Activated naive CD8-positive, alpha-beta T cell treated with anti-CD3 and anti-CD28 coated beads, Interleukin-2, amount 10 ng/mL, durations not matched to agents 7 days and 5 days (primary cell): ENCODE measurements at places on chromosomes 16 and 17.

DNA sequence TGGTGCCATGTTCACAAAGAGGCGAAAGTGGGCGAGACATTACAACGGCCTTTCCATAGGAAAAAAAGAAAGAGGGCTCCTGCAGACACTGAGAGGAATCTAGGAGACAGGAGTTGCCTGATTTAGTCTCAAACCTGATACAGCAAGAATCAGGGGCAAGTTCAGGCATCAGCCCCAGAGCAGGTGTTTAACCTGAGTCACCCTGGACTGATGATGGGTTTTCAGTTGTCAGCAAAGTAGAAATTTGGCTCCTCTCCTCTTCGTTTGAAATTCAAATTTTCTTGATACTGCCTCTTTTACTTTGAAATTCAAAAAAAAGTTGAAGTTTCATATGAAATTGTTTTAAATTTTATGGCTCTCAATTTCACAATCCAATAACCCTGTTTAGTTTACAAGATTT, 189.5 kb downstream of the ABCC12 start:
- no peak for DNase-seq

GRCh38 chr17:1208966-1209365, 29.2 kb upstream of the ABR start:
- DNase-seq, result no peak

DNA sequence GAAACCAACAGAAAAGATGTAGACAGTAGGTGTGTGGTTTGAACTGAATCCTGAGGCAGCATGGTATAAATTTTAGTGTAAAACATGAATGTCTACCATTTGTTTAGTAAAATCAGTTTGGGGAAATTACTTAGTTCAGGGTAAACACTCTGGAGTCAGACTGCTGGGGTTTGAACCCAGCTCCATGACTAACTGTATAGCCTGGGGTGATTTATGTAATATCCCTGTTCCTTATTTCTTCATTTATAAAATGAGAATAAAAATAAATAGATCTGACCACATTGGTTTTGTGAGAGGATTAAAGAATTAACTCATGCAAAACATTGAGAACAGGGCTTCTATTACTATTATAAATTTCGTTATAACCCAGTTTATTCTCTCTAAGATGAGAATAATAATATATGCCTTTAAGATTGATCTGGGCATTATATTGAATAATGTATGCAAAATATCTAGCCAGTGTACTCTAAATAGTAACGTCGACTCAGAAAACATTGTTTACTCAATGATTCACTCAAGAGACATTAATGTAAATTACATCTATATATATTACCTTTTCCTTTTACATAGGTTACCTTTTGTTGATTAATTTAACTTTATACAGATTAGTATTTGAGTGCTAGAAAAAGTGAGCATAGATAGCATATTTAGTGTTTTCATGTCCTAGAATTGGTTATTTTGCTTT, 120.6 kb upstream of the KCNJ16 start:
- DNase-seq, result no peak

DNA sequence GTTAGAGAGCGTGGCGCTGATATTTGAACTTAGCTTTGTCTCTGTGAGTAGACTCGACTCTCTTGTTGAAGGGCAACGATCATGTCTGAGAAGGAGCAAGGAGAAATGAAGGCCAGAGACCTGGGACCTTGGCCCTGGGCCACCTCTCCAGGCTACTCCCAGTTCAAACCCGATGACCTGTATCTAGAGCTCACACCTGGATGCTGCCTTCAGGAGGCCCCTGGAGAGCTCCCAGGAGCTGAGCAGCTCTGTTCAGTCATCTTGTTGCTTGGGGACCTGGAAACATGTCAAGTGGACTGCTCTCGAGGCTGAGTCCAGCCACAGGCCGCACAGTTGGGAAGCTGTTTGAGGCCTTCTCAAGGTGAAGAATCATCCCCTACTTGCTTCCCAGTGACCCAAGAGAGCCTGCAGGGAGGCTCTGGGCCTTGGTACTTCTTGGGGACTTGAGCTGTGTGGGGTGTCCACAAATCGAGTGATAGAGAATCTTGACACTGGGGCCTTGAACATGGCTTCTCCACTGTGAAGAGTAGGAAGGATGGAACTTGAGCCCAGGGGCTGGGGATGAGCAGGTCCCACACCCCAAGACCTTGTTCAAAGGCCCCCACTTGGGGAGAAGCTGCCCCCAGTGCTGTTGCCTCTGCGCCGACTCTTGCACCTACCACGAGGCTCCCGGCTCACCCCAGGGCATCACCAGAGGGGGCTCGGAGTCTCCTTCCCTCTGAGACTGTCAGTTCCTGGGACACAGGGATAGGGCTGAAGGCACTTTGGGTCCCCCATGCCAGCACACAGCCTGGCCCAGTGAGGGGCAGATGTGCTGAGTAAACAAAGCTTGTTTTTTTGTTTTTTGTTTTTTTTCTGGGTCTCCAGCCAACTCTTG, 112.1 kb downstream of the IRX5 start:
- DNase-seq, result no peak

- no peak for DNase-seq
Measured at GRCh38 chr16:52407778-52408177, 139.2 kb downstream of the TOX3 start.

- no peak for DNase-seq
Measured at GRCh38 chr17:62648251-62648955, 20.9 kb downstream of the MRC2 start.

DNA sequence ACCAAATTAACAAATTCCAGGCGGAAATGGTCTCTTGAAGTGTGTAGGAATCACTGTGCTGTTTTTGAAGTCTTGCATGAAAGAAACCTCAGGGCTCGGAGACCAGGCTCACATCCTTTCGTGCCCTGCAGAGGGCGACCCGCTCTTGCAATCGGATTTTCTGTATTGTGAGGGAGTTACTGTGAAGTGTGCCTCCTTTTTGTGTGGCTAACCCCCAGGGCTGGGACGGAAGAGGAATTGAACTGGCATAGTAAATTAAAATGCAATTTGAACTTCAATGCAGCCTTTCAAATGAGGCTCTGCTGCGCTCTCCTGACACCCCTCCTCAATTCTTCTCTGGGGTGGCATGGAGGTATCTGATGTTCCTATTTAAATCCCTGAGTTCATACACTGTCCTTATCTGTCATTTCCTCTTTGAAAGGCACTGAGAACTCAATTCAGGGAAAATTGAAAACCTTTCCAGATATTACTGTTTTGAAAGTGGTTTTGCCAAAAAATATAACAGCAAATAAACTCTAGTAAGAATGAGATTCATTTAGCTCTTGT, 51.5 kb upstream of the MGAT5B start:
- peak; percentile 65 for DNase-seq

DNA sequence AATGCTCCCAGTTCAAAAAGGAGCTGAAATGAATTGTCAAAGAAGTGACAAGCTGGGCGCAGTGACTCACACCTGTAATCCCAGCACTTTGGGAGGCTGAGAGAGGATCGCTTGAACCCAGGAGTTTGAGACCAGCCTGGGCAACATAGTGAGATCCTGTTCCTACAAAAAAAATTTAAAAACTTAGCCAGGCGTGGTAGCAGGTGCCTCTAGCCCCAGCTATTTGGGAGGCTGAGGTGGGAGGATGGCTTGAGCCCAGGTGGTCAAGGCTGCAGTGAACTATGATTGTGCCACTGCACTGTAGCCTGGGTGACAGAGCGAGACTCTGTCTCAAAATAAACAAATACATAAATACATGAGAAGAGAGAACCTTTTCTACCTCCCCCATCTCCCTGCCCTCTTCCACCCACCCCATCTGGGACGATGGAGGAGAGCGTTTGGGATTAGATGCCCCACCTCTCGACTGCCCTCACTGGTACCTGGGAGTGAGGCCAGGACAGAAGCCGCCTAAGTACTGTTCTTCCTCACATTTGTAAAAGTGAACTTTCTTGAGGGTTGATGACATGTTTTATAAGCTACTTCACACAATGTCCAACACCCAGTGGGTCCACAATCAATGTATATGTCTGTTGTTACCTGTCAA, 2.4 kb downstream of the IL4R start:
- DNase-seq, result no peak
